ENCODE measurements at places on chromosomes 4 and X.

DNA sequence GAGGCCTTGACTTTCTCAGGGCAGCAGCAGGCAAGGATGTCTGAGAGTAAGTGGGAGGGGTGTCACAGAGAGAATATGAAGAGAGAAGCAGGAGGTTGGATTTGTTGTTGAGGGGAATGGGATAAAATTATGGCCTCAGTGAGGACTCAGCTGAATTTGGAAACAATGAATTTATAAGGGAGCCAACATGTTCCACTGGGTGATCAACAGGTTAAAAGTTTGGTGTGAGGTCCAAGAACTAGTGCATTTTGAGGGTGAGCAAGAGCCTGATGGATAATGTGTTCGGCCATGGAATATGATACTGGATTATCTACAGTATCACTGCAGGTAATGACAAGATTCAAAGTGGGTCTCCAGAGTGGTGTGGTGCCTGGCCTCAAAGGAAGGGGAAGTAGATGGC lies 33.5 kb downstream of the LIMCH1 start:
- no peak for DNase-seq

DNA sequence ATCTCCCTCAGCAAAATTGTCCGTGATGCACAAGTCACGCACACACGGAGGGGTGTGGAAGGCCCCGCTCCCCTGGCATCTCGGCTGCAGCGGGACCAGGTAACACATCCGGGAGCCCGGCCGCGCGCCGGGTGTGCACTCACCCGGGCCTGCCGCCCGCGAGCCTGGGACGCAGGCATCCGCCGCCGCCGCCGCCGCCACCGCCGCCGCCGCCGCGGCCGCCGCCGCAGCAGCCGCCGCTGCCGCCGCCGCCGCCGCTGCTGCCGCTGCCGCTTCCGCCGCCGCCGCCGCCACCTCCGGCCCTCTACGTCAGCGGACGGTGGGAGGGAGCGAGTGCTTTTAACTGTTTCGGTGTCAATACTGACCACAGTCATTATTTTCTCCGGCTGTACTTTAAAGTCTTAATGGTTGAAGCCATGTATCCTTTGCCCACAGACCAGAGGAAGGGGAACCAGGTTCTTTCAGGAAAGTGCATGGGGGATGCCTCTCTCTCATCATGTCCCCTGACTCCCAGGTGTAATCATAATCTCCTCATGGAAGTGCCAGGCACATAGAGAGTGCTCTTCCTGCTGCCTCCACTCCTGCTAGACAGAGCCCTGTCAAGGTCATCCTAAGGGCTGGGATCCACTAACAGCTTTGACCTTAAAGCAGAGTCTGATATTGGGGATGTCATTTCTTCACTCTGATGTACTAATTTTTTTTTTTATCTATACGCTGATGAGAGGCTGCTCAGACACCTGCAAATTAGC lies 38.0 kb downstream of the MAGEE2 start:
- no peak for DNase-seq

- DNase-seq = no peak
Observed at GRCh38 chrX:85903692-85904471, 143.5 kb downstream of the CHM start.

DNA sequence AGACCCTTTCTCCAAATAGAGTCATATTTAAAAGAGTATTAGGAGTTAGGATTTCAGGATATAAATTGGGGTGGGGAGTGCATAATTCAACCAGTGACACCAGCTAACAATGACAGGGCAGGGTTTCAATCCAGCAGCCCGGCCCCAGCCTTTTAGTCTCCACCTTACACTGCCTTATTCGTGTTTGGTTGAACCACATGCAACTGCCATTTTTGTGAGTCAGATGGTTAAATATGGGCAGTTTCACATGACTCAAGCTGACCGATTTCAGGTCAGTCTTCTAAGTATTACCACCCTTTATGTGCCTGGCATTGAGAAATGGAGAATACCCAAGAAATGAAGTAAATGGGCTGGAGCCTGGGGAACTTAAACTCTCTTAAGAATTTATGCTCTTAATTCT lies 102.8 kb downstream of the STOX2 start:
- DNase-seq = no peak

- no peak for DNase-seq
Observed at GRCh38 chrX:11944501-11944900, 186.5 kb downstream of the MSL3 start.

- no peak for DNase-seq
Observed at GRCh38 chr4:119521268-119521667, 107.3 kb downstream of the PDE5A start.

- no peak for DNase-seq
Observed at GRCh38 chr4:180041576-180041975, 2201.6 kb upstream of the TENM3 start.

DNA sequence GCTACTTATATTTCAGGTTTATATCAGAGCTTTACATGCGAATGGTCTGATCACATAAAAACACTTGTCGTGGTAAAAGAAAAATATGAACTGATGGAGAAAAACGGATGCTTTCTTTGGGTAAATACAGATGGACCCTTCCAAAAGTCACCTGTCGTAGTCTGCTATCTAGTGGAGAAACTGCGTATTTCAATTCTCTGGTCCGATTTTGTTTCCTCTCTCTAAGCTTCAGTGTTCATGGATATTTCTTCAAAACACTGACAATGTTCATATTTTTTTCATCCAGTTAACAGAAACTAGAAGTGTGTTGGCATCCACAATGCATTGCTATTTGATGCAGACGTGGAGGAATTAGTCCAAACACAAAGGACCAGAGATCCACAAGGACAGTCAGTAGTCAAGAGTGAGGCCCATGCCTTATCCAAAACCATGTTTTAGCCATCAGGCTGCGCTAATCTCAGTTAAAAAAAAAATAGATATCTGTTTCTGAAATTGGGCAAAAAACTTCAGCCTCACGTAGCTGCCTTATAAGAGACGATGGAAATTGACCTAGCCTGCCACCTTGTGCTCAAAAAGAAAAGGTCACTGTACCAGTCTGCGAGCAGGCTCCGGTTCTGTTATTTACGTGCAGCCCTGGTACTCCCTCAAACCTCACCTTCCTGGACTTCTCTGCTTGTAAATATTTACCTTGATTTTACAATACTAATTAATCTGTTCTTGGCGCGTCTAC lies 16.0 kb downstream of the MEPE start:
- no peak for DNase-seq

- no peak for DNase-seq
Observed at GRCh38 chrX:101550751-101551379, 518 bp downstream of the ARMCX1 start.

GRCh38 chr4:175714686-175715085 lies 97.4 kb downstream of the GPM6A start:
- DNase-seq = no peak

GRCh38 chr4:83285055-83285407 lies 433 bp upstream of the COQ2 start:
- DNase-seq = no peak

- DNase-seq = no peak
Observed at GRCh38 chr4:156547891-156548290, 423.7 kb downstream of the PDGFC start.

DNA sequence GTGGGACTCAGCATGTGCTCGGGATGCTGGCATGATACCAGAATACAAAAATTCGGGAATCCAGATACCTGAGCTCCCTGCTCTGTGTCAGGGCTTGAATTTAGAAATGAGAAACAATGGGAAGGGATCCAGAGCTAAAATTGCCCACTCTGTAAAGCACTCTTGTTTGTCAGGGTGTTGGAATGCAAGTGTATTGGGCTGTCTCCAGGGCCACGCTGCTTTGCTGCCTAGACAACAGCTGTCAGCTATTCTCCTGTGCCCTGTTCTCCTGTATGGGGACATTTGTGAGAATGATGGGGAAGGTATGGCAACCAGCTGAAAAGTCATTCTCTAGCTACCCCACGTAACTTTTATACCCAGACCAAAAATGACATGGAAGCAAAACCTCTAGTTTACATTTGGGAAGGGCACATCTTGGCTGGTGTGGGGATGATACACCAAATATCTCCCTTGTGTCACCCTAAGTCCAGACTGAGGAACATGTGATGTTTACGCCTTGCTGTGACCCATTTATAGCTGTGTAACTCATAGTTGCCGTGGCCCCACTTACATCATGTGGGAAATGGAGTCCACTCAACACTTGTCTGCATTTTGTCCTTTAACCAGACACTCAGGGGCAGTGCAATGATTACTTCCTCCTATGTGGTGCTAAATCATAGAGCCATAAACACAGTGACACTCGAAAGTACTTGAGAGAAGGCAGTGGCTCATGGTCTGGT lies 46.6 kb downstream of the SMPX start:
- DNase-seq = no peak

DNA sequence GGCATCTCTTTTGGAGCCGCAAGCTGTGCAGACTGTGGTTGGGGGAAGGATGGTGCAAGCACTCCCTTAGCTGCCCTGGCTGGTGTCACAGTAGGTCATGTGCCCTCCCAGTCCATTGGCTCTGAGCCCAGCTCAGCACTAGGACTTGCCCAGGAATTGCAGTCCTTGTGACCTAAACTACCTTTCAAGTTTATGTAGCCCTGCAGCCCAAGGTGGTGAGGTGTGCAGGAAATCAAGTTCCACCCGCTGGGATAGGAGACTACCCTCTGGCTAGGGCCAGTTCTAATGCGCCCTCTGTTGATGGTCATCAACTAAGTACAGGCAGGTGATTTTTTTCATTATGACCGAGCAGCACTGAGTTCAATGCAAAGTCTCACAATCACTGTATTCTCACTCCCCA lies 335.2 kb downstream of the UBE2NL start:
- no peak for DNase-seq

DNA sequence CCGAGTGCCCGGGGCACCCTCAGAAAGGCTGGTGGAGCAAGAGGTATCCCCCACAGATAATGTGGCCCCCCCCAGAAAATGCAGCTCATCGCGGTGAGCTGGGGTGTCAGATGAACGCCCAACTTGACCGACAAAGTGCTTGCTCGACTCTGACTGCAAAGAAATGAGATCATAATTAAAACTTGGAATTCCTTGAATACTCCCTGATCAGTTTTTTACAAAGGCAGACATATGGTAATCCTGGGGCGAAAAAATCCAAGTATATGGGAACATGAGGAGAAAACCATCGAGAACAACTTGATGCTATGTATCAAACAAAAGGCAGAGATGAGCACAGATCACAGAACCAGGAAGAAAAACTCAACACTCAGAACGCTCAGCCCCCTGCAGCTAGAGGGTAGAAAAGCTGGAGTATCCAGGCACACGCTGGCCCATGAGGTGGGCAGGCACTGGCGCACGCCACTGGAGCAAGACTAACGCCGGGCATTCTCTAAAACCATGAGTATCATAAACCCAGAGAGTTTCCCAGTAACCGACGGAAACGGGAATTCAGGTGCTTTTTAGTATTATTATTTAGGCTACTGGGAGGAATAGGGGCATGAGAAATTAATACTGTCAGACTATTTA lies 127.3 kb downstream of the AFAP1 start:
- no peak for DNase-seq

DNA sequence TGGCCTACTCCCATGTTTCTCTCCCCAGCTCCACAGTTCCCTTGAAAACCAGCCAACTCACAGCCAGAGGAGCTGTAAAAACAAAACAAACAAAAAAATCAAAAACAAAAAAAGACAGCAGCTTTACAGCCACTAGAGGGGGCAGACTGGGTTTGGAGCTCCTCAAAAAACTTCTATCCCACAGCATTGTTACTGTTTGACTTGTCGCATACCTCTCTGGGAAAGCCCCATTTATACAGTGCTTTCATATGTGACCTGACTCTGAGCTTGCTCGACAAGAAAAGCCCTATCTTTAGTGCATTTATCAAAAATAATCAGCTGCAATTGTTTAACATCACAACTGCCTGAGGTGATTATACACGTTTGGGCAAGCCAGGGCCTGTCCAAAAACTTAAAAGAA lies 21.6 kb downstream of the TSPAN6 start:
- DNase-seq = no peak

GRCh38 chr4:114368751-114369150 lies 229.9 kb upstream of the UGT8 start:
- no peak for DNase-seq

DNA sequence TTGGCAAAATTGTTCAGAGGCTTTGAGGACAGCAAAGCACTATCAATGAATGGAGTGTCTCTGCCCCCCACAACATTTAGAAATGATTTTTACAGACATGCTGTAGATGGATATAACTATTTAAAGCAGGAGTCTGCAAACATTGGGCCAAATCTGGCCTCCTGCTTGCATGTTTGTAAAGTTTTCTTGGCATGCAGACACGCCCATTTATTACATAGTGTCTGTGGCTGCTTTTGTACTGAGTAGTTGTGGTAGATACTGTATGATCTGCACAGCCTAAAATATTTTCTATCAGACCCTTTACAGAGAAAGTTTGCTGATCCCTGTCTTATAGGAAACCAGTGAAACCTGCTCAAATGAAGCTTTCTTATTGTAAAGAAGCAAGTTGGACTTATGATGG lies 45.5 kb upstream of the PHEX start:
- no peak for DNase-seq

GRCh38 chr4:61543976-61544375 lies 343.9 kb downstream of the ADGRL3 start:
- DNase-seq = no peak

- no peak for DNase-seq
Observed at GRCh38 chrX:119417842-119418241, 18.7 kb downstream of the SLC25A43 start.

DNA sequence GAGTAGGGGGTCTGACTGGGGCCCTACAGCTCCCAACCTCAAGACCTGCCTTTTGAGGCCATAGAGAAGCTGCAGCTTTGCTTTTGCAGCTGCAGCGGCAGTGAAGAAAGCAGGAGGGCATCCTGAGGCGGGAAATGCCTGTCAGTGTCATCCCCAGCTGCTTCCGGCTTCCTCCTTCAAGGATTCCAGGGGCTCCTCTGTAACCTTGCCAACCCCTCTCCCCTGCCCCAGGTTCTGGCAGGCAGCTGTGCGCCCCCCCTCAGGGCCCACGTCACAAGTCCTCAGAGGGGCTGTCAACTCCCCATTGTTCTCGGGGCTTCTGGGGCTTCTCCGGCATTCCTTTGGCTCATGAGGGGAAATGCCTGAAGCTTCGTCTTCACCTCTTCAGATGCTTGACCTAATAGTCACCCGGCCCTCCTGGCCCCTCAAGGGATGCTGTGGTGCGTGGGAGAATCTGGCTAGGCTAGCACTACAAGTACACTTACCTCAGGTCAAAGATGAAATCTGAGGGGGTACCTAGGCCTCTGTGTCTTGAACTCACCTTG lies 31.9 kb downstream of the APLN start:
- no peak for DNase-seq
